ENCODE measurements at places on chromosomes 6 and 20.

DNA sequence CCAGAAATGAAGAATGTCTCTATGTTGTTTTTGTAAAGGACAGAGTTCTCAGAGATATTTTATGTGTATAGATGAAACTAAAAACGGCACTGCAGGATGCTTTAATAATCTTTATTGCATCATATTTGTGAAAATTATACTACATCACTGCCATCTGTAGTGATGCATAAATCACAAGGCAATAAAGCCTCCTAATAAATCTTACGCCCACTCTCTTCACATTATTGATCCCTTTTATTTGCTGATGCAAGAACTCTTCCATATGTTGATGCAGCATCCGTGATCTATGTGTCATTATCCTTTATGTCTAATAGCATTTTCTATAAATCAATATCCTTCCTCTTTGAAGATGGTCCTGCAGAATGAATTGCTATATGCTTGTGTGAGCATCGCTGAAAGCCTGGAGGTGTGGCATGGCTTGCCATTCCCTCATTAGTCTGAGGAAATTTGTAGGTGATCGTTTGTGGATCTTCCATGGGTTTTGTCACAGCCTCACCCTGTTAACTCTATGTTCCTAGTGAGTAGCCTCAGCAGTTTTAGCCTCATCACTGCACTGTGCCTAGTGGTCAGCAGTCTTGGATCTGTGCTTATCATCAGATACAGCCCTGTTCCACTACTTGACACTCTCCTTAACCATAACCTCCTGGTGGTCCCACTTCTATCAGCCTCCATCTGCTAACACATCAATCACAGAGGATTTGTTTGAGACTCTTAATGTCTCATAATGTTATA is 983.5 kb downstream of the EYS start:
- DNase-seq, result no peak

DNA sequence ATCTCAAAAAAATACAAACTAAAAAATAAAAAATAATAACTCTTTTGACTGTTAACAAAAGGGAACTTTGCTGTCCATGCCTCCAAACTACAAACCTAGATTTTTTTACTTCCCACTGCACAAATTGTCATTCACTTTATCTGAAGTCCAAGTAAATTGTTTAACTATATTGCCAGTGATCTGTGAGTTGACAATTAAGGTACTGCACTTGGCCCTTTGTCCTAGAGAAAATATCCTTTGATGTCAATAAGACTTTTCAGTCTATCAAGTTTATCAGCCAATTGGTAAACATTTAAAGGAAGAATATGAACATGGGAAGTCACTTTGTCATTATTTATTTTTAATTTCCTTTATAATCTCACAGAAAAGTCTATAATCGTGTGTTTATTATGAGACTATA is 19.3 kb upstream of the EPB41L2 start:
- no peak for DNase-seq

- no peak for DNase-seq
Measured at GRCh38 chr6:157999168-158000051, 17.7 kb downstream of the SYNJ2 start.

DNA sequence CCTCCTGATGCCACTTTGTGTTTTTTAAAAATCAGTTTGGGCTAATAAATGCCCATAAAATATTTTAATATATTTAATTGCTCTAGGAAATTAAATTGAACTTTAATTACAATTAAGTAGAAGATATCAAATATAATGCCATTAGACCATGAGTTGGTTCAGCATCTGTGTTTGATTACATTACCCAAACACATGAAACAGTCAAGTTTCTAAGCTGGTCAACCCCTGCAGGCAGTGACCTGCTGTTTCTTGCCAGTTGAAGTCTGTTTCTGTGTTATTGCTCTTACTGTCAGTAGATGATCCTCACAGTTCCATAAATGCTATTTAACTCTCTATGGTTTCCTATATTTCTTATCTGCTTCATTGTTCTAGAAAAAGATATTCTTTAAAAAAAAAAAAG is 9.7 kb upstream of the TENT5A start:
- no peak for DNase-seq

DNA sequence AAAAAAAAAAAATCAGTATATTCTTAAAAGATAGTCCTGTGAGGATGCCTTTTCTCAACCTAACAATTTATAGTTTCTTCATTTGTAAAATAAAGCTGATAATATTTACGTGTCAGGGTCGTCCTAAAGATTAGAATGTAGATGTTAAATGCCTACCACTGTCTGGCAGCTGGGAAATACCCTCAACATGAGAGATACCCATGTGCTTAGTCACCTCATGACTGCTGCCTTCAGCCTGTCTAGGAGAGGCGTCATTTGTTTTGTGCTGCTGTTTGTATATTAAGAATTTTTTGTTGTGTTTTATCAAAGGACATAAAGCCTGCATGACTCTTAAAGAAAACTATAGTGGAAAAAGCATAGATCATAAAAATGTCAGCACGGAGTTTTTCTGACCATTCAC is 9.5 kb downstream of the FAM120B start:
- peak; percentile 15 for DNase-seq

GRCh38 chr6:90701146-90701781 is 114.4 kb upstream of the MAP3K7 start:
- peak; percentile 4 for DNase-seq

GRCh38 chr6:158642097-158642601 is 2.4 kb downstream of the DYNLT1 start:
- no peak for DNase-seq

DNA sequence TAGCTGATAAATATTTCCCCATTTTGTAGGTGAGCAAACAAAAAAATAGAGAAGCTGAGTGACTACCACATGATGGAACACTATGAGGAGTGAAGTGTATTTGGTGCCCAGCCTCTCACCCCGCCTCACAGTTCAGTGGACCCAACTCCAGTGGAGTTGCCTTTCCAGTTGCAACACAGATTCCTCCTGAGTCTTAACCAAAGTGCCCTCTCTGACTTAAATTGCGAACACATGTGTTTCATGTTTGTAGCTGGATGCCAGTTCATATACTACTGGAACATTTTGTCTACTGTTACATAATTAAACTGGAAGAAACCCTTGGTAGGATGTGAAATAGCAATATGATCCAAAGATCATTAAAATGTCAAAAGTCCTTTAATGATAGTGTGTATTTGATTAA is 448.9 kb downstream of the COL12A1 start:
- no peak for DNase-seq

DNA sequence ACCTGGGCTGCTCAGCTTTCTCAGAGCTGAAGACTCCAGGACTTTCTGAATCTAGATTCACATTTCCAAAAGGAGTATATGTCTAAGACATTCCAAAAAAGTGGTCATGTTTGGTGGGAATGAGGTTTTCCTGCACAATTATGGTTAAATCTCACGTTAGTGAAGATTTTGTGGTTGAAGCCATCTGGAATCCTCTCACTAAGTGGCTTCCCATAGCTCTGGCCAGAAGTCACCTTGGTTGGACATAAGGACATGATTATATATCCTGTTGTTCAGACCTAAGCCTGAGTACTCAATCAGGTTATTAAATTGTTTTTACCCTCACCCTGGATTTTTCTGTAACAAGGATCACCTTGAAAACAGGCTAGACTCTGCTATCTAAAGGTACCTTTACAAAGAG is 176.1 kb upstream of the PLN start:
- no peak for DNase-seq

GRCh38 chr6:133779916-133780695 is 108.8 kb upstream of the TCF21 start:
- DNase-seq, result no peak

DNA sequence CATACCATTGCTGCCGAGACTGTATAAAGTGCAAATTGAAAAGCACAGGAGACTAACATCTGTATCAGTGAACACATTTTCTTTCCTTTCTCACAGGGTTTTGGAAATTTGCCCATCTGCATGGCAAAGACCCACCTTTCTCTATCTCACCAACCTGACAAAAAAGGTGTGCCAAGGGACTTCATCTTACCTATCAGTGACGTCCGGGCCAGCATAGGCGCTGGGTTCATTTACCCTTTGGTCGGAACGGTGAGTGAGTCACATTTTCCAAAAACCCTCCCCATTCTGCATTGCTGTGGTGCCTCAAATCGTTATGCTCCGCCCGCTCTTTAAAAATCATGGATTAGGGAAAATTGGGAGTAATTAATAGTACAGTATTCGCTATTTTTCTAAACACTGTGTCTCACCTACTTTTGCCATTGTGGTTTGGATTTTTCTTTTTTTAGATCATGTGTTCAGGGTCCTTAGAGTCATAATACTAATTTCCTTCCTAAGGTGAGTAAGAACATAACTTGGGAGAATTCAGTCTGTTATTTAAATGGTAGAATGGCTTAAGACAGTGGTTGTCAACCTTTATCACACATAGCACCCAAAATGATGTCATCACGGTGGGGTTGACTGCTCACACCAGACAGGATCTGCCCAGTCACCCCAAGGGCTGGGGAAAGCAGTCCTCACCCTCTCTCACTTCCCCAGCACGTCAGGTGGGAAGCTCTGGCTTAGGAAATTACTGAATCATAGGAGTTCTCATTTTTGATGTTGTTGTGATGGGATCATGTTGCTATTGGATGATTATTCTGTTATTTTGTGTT is 171.6 kb downstream of the MTHFD1L start:
- peak; percentile 81 for DNase-seq

DNA sequence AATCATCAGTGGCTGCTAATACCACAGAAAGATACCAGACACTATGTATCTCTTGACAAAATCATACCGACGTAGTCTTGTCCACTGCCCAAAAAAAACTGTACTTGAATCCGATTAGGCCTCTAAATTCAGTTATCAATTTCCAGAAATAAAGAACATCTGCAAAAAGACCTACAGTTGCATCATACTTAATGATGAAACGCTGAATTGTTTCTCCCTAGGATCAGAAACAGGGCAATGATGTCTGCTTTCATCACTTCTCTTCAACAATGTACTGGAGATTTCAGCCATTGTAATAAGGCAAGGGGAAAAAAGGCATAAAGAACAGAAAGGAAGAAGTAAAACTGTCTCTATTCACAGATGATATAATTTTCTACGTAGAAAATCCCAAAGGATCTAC is 152.0 kb downstream of the TASP1 start:
- DNase-seq, result no peak

DNA sequence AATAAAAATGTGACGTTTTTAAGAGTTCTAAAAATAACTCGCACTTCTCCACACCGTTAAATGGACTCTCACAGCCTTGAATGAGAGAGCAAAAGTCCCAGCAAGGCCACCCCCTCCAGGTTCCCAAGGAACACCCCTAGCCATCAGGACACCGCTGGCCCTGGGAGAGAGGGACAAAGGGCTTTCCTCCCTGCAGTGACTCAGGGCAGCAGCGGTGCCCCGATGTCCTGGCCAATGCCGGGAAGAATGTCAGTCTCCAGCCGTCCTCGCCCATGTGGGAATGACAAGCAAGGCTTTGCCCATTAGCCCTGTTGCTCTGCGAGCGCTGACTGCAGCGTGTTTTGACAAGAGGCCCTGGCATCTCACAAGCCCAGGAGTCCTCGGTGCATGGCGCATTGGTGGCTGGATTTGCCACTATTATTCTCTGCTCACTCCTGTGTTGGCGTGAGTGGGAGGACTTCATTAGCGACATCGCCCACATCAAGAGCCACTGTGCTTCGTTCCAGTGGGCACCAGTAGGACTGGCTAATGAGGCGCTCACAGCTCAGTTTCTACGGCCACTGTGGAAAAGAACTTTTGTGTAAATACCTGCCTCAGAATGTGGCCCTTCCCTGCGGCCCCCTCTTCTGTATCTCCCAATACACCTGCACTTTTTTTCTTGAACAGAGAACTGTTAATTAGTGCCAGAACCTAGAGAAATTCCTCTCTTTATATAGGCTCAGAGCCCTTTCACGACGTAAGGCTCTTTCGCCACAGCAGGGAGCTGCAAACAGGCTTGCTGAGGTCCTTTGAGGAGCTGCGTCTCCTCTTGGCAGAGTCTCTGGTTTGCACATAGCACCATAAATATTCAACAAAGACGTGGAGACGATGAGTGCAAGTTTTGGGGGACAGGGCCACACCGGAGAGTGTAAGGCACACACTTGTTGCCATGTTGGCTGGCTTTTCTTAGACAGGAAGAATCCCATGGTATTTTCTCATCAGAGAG is 336.6 kb downstream of the TAF4 start:
- DNase-seq, result no peak

DNA sequence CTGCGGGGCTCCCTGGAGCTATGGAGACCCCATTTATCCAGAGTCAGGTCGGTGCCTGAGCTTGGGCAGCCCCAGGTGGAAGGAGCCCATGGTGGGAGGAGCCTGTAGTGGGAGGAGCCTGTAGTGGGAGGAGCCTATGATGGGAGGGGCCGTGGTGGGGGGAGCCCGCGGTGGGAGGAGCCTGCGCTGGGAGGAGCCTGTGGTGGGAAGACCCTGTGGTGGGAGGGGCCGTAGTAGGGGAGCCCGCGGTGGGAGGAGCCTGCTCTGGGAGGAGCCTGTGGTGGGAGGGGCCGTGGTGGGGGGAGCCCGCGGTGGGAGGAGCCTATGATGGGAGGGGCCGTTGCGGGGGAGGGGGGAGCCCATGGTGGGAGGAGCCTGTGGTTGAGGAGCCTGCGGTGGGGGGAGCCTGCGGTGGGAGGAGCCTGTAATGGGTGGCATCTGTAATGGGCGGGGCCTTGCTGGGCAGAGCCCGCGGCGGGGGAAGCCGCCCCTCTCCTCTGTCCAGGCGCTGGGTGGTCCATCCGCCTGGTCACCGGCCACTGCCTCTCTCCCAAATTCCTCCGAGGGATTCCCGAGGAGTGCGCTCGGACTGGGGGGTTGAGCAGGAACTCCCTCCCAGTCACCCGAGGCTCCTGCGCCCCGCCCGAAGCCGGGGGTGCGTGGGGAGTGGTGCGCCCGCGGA is 567 bp upstream of the FNDC11 start:
- peak; percentile 81 for DNase-seq

DNA sequence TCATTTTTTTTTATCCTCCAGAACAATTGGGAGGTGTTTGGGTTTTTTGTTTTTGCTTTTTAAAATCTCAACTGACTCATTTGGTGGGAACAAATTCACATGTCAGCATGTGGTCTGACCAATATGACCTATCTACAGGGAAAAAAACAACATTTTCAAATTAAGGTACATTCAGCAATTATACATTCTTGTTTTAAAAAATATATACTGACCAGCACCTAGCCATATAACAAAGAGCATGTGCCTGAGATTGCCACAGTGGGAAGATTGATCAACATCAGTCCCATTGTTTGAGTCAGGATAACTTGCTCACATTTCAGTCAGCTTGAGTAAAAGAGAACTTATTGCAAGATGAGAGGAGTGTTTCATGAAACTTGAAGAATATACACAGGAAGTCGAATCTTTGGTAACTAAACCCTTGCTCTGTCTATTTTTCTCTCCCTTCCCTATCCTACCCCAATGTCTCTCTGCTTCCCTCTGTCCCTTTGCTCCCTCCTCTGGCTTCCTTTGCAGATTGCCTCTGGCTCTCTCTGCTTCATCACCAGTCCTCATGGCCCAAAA is 163.2 kb upstream of the TAB2 start:
- DNase-seq, result peak; percentile 52

DNA sequence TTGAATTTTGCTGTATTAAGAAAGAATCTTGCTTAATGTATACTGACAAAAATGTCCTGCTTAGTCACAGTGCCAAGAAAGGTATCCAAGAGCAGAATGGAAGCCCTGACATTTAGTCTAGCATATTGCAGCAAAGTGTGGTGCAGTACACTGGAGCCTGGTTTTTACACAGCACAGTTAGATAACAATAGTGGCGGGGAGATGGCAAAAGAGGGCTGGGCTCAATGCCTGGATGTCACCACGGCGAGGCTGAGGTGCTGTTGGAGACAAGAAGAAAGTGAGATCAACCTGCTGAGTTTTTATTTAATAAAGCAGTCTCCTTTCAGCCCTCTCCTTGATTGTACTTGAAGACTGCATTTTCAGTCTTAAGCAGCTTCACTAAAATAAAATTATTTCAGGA is 426.0 kb downstream of the LMBRD1 start:
- no peak for DNase-seq

- no peak for DNase-seq
Measured at GRCh38 chr20:6513599-6513998, 253.9 kb upstream of the BMP2 start.

- DNase-seq, result no peak
Measured at GRCh38 chr20:9075264-9076095, 6.6 kb downstream of the PLCB4 start.
